Activated gamma-delta T cell treated with Interleukin-2 at 50 U/mL for 16 hours (primary cell): ENCODE measurements at places on chromosomes 5 and 9.

- no peak for DNase-seq
Measured at GRCh38 chr9:91047993-91048607, 246.5 kb downstream of the SYK start.

DNA sequence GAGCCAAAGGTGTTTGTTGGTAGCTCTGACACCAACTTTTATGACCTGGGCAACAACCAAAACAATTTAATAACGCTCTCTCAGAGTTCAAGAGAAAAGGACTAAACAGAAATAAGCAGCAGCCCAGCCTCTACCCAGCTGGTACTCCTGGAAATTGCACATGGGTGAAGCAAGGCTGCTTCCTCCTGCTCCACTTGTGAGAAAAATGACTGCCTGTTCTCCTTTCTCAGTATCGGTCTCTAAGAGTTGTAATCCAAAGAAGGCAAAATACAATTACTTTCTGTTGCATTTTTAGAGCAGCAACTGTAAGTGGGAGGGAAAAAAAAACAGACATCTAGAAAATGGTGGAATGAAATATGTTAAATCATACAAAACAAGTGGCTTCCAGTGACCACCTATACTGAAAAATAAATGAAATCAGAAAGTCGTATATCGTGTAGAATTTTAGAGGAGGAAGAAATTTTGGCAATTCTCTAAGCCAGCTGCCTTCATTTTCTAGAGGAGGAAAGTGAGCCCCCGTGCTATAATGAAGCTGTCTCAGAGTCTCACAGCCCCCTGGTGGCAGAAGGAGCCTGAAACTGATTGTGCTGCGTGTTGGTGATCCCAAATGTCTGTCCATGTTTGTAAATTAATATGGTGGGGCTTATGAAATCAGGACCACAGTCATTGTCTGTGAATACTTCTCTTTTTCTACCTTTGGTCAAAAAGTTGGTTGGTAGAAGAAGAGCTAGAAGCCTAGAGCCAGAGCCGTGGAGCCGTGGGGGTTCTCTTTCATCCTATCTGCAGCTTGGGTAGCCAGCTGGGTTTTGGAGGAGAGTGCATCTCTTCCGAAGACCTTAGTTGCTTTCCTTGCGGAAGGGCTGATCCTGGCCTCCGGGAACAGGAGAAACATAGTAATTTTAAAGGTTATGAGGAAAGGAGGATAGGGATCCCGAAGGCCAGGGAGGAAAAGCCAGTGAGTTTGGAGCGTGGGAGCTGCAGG, 139.9 kb downstream of the PIP5K1B start:
- DNase-seq: peak; percentile 16

- DNase-seq: peak; percentile 31
Measured at GRCh38 chr5:142063878-142064331, 44.7 kb upstream of the NDFIP1 start.

- no peak for DNase-seq
Measured at GRCh38 chr5:137309290-137309689, 189.8 kb downstream of the SPOCK1 start.

GRCh38 chr5:126398791-126399190, 24.4 kb upstream of the GRAMD2B start:
- DNase-seq: no peak

DNA sequence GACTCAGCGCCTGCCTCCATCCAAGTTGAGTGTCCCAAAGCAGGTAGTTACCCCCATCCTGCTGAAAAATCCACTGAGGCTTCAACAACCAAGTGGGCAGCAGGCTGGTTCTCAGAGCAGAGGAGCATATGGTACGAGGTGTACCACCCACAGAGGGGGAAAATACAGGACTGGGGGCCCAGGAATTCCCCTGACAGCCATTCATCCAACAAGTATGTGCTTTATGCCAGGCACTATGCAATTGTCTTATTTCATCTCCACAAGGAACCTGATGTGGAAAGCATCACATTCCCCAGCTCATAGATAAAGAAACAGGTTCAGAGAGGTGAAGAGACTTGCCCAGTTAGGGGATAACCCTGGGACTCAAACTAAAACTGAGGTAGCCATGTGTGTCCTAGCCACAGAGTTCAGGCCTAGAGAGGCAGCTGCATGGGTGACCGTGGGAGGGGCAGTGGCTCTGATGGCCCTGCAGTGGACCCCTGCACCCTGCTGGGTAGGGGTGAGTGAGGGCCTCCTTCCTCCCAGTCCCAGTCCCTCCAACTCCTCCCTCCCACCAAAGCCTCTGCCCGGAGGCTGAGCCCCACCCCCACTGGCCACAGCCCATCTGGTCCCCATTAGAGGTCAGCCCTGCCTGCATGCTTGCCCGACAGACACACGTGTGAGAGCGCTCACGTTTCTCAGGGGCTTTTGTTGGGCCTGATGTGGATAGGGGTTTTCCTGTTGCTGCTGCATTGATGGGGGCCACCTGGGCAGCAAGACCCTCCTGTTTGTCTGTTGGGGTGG, 11.5 kb downstream of the PDLIM4 start:
- no peak for DNase-seq

DNA sequence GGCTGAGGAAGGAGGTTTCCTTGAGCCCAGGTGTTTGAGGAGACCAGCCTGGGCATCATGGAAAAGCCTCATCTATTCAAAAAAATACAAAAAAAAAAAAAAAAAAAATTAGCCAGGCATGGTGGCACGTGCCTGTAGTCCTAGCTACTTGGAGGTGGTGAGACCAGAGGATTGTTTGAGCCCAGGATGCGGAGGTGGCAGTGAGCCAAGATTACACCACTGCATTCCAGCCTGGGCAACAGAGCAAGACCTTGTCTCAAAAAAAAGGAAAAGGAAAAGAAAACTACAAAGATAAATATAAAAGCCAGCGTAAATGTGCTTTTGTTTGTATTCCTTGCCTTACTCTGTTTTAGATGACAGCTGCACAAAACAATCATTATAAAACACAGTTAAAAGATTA, 2249.2 kb upstream of the C9orf72 start:
- no peak for DNase-seq

- no peak for DNase-seq
Measured at GRCh38 chr9:115262477-115262876, 144.5 kb upstream of the TNC start.

DNA sequence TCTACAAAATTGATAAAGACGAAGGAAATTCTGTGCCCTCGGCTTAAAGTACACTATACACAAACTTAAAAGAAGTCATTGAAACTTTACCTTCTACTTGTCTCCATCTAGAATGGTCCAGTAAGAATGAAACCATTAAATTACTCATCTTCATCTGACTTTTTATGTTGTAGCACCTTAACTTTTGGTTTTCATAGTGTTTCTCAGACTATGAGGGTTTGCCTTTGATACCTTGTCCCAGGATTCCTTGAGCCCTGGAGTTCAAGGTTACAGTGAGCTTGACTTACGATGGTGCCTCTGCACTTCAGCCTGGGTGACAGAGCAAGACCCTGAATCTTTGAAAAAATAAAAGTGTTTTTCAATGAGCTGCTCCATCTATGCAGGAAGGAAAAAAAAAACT, 132.2 kb downstream of the CDC42SE2 start:
- no peak for DNase-seq

GRCh38 chr9:20065796-20066700, 277.2 kb upstream of the SLC24A2 start:
- no peak for DNase-seq

DNA sequence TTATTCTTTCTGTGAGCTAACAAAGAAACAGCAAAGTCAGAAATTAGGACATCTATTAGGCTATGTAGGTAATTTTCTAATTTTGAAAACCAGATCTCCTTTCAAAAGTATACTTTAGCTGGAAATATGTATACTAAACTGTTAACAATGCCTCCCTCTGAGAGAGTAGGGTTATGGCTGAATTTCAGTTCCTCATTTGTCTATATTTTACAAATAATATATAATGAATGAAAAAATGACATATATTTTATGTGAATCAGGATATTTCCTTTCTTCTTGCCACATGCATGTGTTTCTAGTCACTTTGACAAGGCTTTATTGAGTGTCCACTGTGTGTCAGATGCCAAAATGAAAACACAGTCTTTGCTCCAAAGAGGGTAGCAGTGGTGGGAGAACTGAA, 15.4 kb downstream of the HACD4 start:
- no peak for DNase-seq

DNA sequence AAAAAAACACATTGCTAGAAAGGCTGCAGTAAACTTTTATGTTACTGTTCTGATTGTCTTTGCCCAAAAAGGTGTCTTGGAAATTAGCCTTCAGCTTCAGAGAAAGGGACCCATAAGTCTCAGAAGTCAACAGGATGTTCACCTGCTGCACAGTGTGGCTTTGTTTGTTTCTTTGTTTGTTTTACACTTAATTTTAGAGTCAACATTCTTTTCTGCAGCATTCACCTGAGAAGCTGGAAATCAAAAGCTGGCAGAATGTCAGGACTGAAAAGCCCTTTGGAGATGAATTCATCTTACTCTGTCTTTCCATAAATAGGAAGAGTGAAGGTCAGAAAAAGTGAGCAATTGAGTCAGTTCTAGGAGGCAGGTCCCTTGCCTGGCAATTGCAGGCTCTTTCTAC, 170.0 kb downstream of the PAPPA start:
- DNase-seq: no peak

- DNase-seq: no peak
Measured at GRCh38 chr9:5839572-5839902, 6.6 kb upstream of the ERMP1 start.

DNA sequence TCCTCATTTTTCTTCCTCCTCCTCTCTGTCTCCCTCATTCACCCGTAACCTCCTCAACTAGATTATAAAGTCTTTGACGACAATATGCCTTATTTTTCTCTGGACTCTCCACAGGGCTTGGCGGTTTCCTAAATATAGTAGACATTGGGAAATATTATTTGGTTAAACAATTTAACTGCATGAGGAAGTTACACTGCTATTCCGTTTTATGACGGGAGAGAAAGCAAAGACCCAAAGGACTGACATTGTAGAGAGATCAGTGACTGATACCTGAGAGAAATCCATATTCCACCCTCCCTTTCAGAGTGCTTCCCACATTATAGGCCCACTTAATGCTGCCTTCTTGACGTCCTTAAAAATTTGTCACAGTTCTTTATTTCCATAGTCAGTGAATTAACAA, 51.2 kb downstream of the GDA start:
- no peak for DNase-seq

GRCh38 chr9:134473141-134474054, 147.1 kb downstream of the RXRA start:
- no peak for DNase-seq

- DNase-seq: no peak
Measured at GRCh38 chr5:39587675-39588074, 162.9 kb upstream of the DAB2 start.

GRCh38 chr5:156405988-156406387, 79.0 kb downstream of the SGCD start:
- no peak for DNase-seq

GRCh38 chr9:7975336-7975735, 175.8 kb upstream of the DMAC1 start:
- DNase-seq: no peak

GRCh38 chr9:91423785-91424402, at the start of gene NFIL3:
Gene NFIL3, minus strand, starts transcription at chr9:91423832. Its CDS starts 13,098 bp downstream, at chr9:91410734.
- DNase-seq: peak; percentile 59

DNA sequence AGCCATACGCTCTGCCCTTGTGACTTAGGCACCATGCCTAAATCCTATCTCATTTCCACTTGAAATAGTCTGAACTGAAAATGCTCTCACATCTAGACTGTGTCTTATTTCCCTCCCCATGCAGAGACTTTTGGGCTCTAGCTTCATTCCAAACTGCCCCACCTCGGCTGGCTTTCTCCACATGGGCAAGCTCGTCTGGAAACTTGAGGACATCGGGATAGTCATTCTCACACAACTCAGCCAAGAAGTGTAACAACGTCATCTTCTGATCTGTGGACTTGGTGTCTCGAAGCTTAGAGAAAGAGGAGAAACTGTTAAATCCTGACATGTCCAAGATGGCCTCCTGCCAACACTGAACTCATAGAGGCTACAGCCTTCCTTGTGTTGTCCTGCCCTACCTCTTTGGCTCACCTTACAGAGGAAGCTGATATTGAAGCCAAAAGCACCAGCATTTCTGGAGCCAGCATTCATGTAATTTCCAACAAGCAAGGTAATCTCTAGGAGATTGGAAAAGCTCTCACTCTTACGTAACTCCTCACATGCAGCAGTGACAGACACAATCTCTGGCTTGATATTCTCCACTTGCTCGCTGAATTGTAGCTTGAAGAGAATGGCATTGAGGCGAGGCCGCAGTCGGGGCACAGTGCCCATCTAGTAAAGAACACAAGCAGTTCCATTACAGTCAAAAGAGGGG, 39.6 kb downstream of the PCDHGC5 start:
- DNase-seq: no peak

GRCh38 chr9:126375386-126375785, 48.8 kb downstream of the MVB12B start:
- DNase-seq: no peak

DNA sequence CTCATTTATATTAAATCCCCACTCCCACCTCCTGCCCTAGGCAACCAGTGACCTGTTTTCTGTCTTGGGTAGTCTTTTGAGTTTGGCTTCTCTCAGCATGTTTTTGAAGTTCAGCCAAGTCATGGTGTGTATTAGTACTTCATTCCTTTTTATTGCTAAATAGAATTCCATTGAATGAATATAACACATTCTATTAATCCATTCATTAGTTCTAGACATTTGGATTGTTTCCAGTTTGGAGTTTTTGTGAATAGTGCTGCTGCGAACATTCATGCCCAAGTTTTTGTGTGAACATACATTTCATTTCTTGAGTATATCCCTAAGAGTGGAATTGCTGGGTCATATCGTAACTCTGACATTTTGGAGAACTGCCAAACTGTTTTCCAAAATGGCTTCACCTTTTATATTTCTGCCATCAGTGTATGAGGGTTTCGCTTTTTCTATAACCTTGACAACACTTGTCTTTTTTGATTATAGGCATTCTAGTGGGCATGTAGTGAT, 2.7 kb downstream of the ZNF346 start:
- DNase-seq: no peak

GRCh38 chr9:89293014-89293413, 18.0 kb upstream of the CKS2 start:
- DNase-seq: no peak

DNA sequence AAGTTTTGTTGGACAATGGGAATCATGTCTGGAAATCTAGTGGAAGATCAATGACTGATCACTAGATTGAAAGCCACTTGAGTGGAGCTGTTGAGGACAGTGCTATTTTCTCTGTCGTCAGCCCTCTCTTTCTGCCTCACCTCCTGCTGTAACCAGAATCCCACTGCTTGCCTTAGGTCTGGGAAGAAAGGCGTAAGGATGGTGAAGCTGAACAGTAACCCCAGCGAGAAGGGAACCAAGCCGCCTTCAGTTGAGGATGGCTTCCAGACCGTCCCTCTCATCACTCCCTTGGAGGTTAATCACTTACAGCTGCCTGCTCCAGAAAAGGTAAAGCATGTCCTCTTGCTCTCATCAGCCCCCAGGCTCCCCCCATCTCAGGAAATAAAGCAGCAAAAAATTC, 1.1 kb downstream of the NSG2 start:
- no peak for DNase-seq

DNA sequence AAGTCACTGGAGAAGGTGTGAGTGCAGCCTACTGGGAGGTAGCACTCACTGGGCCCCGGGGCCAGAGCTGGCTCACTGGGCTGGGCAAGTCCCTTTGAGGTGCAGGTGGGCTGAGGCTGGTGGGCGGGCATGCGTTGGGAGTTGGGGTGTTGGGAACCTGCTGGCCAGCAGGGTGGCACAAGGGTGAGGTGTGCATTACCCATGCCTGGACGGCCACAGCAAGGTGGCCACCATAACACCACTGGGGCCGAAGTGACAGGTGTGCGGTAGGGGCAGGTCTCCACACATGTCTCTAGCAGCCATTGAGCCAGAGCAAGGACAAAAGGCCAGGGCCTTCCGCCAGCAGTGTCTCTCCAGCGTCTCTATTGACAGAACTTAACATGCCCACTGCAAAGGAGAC, 22.6 kb downstream of the PRRT1B start:
- no peak for DNase-seq

- no peak for DNase-seq
Measured at GRCh38 chr5:176447591-176447977, 601 bp upstream of the FAF2 start.
